T-helper 9 cell (primary cell): ENCODE measurements at places on chromosomes 1 and 21.

DNA sequence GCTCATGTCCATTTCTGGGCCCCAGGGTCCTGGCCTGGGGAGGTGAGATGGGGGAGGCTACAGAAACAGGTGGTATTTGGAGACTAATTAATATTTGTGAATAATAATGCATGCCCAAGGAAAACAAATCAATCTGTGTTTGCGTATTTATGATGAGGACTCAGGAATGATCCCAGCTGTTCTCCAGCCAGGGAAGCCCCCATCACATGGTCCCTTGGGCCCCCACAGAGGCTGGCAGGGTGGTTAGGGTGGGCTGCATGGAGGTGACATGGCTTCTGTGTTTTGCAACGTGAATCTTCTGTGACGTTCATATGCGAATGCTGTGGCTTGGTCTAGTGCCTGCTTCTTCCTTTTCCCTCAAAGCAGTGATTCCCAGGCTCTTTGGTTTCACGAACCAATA, 10.5 kb downstream of the PTPRF start:
- no peak for DNase-seq

GRCh38 chr21:46211376-46211775, 17.2 kb downstream of the LSS start:
- no peak for DNase-seq

GRCh38 chr21:14271053-14271452, 55.1 kb downstream of the RBM11 start:
- no peak for DNase-seq

DNA sequence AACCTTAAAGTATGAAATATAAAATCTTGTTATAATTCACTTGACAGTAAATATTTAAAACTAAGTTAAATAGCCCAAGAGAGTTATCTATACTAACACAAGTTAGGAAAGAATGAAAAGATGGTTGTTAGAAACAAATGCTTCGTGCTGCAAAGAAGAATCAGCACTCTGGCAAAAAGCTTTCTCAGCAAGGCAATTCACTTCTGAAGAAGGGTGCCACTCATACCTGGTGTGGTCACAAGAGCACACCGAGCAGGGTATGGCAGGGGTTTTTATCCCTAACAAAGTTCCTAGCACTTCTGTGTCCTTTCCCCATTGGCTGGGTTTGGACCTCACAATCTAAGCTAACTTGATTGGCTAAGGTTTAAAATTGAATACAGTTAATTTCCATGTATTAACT, 121.0 kb downstream of the MAGI3 start:
- DNase-seq: no peak

DNA sequence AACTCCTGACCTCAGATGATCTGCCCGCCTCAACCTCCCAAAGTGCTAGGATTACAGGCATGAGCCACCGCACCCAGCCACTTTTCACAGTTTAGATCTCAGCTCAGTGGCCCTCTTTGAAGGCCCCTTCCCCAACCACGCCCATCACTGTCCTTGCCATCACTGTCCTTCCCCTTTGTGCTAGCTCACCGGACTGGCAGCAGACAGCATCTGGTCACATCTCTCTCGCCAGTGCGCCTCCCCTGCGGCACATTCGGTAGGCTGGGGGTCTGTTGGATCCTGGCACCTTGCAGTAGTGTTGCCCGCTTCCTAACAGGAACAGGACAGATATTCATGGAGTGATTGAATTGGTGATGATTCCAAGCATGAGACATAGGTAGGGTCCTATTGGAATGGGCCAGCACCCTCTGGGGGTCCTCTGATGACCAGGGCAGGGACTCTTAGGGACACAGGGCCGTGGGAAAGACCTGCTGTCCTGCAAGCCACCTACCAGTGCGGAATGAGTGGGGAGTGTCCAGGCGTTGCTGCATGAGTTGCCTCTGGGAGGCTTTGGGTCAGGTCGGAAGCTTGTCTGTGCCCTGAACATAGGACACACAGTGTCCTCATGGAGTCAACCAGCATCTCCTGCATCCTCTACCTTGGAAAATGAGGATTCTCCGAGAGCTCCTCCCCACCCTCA, 178.8 kb upstream of the VAMP3 start:
- no peak for DNase-seq

GRCh38 chr1:19762175-19762779, 37.4 kb downstream of the TMCO4 start:
- DNase-seq: peak; percentile 8

GRCh38 chr21:43767984-43768867, 7.9 kb downstream of the CSTB start:
- no peak for DNase-seq

DNA sequence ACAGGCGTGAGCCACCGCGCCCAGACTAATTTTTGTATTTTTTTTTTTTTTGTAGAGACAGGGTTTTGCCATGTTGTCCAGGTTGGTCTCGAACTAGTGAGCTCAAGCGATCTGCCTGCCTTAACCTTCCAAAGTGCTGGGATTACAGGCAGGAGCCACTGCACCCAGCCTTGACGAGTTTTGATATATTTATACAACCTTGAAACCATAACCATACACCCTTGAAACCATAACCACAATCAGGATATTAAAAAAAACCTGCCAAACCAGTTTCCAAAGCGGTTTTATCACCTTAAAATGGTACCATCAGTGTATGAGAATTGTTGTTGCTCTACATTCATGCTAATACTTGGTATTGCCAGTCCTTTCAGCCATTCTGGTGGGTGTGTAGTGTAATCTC, 3.7 kb upstream of the PHACTR4 start:
- no peak for DNase-seq

DNA sequence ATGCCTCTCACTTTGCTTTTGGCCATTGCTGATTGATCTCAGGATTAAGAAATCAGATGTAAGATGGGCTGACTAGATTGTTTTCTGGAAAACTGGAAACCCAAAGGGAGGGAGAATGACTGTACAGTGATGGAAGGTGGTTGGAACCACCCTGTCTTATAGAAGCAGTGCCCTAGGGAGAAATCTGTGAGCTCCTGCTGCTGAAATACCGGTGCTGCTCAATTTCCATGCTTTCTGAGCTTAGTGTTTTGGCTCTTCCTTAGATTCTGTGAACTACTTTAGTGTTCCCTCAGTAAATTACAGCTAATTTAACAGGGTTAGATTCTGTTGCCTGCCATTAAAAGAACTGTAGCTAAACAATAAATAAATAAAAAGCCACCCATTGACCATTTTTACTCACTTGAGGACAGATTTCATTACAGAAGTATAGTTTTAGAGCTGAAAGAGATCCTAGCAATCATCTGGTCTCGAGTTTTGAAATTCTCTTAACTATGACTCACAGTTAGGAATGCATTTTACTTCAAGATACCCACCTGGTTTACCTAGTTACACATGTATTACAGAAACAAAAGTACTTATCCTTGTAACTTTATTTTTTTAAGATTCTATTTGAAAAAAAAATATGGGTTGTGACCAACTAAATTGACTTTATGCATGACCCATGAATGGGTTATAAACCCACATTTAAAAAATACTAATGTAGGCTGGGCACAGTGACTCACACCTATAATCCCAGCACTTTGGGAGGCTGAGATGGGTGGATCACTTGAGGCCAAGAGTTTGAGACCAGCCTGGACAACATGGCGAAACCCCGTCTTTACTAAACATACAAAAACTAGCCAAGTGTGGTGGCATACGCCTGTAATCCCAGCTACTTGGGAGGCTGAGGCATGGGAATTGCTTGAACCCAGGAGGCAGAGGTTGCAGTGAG, 33.2 kb downstream of the CAMSAP2 start:
- DNase-seq: no peak

DNA sequence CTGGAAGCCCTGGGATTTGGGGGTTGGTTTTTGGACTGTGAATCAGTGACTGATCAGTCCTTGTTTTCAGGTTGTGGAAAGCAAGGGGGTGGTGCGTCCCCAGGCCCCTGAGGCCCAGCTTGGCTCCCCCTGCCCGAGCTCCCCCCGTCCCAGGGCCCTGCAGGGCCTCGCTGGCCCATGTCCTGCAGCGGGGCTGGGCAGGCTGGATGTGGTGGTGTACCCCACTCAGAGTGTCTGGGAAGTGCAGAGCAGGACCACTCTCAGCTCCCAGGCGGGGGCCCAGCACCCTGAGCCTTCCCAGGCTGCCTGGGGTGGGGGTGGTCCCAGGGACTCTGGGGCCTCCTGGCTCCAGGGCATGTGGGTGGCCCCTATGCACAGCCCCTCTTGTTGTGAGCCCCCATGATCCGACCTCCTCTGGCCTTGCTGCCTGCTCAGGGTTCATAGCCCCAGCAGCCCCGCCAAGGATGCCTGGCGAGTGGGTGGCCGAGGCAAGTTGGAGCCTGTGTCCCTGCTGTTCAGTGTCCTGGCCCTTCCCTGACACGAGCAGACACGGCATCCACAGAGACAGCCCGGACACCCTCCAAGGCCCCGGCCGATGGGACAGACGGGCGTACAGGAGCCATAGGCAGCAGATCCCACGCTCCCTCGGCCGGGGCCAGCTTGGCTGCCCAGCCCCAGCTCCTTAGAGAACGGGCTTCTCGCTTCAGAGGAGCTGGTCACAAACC, 37.9 kb downstream of the SLX9 start:
- DNase-seq: no peak

- DNase-seq: no peak
Measured at GRCh38 chr1:24191860-24192259, 4.8 kb upstream of the IFNLR1 start.

- no peak for DNase-seq
Measured at GRCh38 chr1:232438476-232438875, 191.5 kb downstream of the SIPA1L2 start.

- no peak for DNase-seq
Measured at GRCh38 chr1:222583079-222583478, 6.7 kb downstream of the TAF1A start.

GRCh38 chr1:116907351-116907750, 2.4 kb upstream of the PTGFRN start:
- DNase-seq: no peak

DNA sequence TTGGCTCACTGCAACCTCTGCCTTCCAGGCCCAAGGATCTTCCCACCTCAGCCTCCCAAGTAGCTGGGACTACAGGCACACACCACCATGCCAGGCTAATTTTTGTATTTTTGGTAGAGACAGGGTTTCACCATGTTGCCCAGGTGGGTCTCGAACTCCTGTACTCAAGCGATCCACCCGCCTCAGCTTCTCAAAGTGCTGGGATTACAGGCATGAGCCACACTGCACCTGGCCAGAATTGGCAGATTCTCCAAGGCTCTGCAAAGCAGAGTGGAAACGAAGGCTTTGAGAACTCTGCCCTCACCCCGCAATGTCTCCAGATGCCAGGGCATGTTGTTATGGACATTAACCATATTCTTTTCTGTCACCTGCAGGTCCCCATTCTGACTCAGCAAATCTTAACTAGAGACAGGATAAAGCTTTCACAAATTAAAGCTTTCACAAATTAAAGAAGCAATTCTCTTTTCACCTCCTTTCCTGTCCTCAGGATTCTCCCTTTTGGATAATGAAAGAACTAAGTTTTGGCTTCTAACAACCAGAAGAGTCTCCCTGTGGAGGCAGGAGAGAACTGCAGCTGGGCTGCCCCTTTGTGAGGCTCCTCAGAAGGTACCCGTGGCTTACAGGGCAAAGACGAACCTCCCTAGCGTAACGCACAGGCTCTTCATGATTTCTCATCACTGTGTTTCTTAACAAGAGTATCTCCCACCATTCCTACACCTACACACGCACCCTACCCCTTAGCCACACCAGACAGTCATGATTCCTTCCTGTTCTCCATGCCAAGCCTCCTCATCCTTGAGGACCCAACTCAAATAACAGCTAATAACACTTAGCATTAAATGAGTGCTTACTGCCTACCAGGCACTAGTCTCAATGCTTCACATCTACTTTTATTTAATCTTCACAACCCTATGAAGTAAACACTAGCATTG, 29.8 kb downstream of the GPA33 start:
- DNase-seq: no peak

DNA sequence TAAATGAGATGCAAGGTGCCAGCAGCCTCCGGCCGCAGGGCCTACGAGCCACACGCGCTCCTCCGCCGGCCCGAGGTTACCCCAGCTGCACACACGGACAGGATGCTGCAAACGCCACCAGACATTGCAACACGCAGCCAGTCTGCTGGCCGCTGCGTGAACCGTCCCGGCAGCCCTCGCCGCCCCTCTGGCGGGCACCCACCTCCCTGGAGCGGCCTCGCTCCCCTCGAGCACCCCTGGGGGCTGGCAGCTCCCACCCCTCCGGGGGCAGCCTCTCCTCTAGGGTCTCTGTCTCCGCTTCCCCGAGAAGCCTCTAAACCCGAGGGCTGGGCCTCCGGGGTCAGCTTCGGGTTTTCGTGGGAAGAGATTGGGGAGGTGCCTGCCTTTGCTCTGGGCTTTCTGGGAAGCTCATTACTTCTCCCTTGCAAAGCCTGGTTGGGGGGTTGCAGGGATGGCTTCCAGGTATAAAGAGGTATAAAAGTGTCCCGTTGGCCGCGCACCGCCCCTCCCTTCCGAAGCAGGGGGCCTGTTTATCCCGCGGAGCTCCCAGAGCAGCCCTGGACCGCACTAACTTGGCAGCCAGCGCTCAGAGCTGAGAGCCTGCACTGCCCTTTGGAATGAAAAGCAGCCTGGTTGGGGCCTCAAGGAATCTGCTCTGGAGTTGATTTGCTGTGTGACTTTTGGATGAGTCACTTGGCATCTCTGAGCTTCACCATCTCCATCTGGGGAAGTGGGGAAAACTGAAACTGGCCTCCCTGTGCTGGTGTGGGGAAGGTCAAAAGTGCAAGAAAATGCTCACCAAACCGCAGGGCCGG, 21.8 kb downstream of the DHRS3 start:
- DNase-seq: no peak

DNA sequence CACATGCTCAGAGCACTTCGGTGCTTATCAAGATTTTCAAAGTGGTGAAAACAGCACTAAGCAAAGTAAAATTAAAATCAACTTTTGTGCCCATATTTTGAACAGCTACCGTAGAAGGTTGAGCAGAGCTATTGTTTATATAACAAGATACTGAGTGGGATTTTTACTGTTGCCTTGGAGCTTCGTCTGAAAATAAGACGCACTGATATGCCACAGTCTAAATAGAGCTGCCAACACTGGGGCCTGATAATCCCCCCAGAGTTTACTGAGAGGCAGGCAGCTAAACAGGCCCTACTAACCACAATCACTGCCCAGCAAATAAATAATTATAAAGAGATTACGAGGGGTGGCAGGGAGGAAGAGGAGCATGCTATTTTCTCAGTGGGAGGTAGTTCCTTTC, 650 bp upstream of the CCDC190 start:
- DNase-seq: no peak

DNA sequence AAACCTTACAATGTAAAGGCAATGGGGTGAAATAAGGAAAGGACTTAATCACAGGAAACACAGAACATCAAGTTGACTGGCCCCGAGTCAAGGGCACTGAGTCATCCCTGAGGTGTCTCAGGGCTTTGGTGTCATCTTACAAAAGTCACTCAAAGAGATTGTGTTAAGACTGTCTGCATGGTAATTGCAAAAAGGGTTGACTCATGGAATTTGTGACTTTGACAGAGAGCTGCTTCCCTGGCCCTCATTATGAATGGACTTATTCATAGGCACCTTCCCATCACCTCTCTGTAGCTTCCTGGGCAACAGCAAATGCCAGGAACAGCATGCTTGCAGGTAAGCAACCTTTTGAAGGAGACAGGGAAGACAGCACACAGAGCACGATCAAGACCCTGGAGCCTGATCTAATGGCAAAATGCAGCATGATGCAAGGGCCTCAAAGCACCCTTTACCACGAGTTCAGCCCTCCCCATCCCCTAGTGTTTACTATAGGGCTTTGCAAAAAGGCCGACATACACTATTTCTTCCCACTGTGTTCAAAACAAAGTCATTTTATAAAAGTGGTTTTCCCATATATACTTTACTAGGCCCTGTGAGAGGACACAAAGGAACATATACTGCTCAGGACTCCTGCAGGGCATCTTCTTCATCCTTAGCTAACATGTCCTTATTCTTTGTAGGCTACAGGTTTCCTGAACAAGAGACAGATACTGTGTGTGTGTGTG, 17.1 kb downstream of the ZP4 start:
- no peak for DNase-seq

- DNase-seq: no peak
Measured at GRCh38 chr1:163673759-163674151, 352.0 kb downstream of the NUF2 start.
